ENCODE measurements at places on chromosomes 7 and 10.
A peak's percentile ranks its signal among the peaks of the same experiment; 100 is the strongest.

GRCh38 chr10:105734479-105734878, 1093.4 kb downstream of the SORCS3 start:
- no peak for DNase-seq

DNA sequence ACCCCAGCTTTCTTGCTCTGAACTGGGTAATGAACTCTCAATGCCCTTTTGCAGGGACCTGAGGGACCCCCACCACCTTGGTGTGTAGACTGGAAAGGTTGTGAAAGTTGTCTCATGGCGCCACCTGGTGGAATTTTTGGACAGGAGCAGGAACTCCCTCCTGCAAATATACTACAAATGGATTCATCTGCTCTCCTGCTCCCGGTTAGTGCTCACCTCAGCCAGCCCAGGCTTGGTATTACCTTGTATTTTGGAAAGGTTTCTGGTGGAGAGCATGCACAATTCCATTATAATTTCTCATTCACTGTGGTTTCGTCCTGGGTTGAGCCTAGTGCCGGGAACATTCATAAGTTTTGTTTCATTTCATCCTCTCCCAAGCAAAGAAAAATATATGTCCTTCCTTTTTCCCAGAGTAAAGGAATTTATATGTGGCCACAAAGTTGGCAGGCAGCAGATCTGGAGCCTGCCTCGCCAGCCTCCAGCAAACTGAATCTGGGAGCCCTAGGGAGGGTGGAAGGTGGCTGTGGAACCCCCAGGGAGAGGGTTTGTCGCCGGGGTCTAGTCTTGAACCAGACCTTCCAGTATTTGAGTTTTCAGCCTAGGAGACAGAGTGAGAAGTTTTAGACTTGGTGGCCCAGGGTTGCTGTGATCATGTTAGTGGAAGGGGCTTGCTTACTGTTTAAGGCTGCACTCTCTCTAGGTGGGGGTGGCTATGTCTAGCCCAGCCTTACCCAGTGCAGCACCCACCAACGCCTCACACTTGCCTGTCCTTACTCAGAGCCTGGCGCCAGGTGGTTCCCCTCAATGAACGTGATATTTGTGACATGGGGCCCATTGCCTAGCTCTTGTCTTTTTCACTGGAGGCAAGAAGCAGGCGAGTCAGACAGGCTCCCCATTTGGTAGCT, 9.5 kb downstream of the FAM241B start:
- DNase-seq: peak; percentile 58

DNA sequence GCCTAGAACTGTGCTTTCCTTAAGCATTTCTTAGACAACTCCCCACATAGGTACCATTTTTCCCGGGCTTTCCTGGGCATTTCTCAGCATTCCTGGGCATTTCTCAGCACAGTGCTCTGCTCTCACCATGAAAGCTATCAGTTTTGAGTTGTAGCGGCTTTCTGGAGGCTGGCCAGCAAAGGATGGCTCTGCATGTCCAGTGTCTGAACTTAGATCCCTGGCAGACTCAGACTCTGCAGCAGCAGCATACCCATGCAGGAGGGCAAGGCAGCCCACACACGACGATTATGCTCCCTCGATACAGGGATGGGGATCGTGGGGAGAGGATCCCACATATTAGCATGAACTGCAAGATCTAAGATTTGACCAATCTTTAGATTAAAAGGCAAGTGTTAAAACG, 248.9 kb upstream of the MKI67 start:
- no peak for DNase-seq

DNA sequence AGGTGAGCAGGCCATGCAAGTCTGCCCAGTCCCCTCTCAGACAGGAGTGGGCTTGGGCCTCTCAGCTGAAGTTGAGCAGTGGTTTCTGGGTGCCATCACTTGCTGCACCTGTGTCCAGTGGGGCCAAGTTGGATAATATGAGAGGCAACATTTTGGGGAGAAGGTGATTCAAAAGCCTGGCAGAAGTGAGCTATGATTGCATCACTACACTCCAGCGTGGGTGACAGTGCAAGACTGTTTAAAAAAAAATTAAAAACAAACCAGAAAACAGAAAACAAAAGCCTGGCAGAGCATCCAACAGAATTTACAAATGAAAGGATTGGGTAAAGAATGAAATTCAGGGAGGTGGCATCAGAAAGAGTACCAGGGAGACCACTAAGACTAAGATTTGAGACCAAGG, 121.5 kb upstream of the LAMB4 start:
- DNase-seq: no peak

DNA sequence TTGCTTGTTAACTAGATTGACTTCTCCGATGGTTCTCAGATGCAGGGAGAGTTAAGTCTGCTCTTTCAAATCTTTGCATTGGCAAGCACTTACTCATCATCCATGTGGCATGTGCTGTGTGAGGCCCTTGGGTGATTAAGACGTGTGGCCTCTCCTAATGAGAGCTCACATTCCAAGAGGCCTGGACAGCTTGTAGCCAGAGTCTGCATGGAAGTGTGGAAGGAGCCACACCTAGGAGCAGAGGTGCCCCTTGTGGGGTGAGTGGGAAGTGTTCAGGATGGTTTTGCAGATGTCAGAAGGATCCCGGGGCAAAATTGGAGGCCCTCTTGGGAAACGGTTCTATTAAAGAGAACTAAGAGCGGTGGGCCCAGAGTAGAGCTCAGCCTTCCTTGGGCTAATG, 225.9 kb downstream of the PAXIP1 start:
- DNase-seq: no peak

All from stimulated activated CD4-positive, alpha-beta T cell treated with anti-CD3 and anti-CD28 coated beads, Interleukin-1b, Interleukin-23, amount 100 ng/mL, for 48 hours (primary cell).